Common myeloid progenitor, CD34-positive (primary cell): ENCODE measurements at places on chromosomes 1 and 21.

DNA sequence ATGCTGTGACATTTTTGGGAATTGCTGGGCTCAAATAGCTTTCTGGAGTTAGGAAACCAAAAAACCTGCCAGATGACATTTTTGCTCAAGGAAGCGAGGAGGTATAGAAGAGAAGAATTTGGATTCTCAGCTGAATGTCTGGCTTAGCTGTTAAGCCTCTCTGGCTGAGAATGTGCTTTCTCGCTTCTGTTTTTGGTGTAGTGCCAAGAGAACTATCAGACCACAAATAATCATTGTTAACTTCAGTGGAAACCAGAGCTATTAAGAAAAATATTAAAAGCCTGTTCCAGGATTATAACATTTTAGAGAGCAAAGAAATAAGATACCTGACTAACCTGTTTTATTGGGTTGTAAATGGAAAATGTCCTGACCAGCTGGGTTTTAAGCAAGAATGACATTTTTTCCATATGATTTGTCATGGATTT, 39.5 kb upstream of the DIPK1A start:
- H3K4me1 ChIP-seq, result no peaks in the 10 kb centered on the region
- no peak for DNase-seq
- H3K27me3 ChIP-seq, result no peaks in the 10 kb centered on the region
- H3K36me3 ChIP-seq, result no peaks in the 10 kb centered on the region
- no peak overlapping the region for H3K27ac ChIP-seq

DNA sequence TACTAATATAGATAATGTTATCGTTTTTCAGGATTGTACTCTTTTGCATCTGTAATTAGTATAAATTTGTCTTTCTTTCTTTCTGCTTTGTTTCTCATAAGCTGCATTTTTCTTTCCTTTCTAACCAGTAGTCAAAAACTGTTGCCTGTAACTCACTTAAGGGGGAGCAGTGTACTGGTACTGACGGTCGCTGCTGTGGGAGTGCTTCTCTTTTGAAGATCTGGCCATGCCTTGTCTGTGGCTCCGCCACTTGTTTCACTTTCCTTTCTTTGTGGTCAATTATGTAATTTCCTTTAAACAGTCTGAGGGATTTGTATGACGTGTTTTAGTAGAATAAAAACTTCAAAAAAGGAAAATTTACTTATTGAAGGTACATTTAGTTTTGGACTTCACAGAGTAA, 37.0 kb downstream of the MIA3 start:
- DNase-seq, result peak; percentile 94
- H3K27ac ChIP-seq, result peak overlapping the region; percentile 91
- peaks cover 7% of the 10 kb centered on the region for H3K4me1 ChIP-seq
- H3K27me3 ChIP-seq, result no peaks in the 10 kb centered on the region
- H3K4me3 ChIP-seq, result no peak overlapping the region

DNA sequence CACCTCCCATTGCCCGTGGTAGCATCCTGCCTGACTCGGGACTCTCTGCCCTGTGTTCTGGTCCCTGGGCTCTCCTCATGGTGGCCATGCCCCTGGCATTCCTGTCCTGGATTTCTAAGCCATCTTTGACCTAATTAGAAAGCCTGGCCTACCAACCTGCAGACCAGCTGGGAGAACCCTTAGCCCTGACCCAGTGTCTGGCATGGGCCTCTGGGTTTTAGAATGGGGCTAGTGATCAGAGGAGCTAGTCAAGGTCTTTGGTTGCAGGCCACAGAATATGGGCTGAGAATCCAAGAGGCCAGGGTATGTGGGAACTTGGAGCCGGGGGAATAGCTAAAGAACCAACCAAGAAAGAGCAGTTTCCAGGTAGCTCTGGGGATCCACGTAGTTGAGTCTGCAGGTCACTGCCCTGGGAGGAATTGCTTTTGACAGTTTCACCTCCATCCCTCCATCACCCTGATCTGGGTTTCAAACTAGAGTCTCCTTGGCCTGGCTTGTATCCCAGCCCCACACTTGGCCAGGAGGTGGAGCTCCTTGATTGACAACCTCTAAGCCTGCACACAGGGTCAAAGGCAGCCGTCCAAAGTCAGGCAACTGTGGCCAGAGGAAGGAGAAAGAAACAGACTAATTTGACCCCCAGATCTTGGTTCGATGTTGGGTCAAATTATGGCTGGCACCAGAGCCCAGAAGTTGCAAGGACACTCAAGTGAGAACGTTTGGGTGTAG, 54.7 kb upstream of the ABCG1 start:
- H3K4me3 ChIP-seq, result no peak overlapping the region
- no peaks in the 10 kb centered on the region for H3K27me3 ChIP-seq
- H3K27ac ChIP-seq, result no peak overlapping the region
- no peaks in the 10 kb centered on the region for H3K36me3 ChIP-seq
- peak; percentile 54 for DNase-seq
- H3K4me1 ChIP-seq, result peaks cover 25% of the 10 kb centered on the region

- no peak overlapping the region for H3K27ac ChIP-seq
- no peak overlapping the region for H3K4me3 ChIP-seq
- no peaks in the 10 kb centered on the region for H3K27me3 ChIP-seq
Observed at GRCh38 chr1:64940025-64940424, 26.3 kb downstream of the JAK1 start.

DNA sequence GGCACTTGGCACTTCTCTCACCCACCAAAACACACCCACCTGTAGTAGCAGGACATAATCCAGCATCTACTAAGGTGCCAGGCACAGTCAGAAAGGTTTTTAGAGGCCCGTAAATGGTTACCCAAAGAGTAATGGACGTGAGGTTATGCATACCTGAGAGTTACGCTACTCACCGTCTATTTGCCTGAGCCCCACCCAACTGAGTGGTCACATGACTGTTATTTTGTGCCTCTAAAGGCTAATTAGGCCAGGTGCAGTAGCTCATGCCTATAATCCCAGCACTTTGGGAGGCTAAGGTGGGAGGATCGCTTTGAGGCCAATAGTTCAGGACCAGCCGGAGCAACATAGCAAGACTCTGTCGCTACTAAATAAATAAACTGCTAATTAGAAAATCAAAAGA, 11.0 kb downstream of the LMX1A start:
- no peak overlapping the region for H3K27ac ChIP-seq
- H3K4me1 ChIP-seq, result no peaks in the 10 kb centered on the region
- peaks cover 79% of the 10 kb centered on the region for H3K27me3 ChIP-seq
- H3K4me3 ChIP-seq, result no peak overlapping the region
- no peaks in the 10 kb centered on the region for H3K36me3 ChIP-seq
- no peak for DNase-seq

DNA sequence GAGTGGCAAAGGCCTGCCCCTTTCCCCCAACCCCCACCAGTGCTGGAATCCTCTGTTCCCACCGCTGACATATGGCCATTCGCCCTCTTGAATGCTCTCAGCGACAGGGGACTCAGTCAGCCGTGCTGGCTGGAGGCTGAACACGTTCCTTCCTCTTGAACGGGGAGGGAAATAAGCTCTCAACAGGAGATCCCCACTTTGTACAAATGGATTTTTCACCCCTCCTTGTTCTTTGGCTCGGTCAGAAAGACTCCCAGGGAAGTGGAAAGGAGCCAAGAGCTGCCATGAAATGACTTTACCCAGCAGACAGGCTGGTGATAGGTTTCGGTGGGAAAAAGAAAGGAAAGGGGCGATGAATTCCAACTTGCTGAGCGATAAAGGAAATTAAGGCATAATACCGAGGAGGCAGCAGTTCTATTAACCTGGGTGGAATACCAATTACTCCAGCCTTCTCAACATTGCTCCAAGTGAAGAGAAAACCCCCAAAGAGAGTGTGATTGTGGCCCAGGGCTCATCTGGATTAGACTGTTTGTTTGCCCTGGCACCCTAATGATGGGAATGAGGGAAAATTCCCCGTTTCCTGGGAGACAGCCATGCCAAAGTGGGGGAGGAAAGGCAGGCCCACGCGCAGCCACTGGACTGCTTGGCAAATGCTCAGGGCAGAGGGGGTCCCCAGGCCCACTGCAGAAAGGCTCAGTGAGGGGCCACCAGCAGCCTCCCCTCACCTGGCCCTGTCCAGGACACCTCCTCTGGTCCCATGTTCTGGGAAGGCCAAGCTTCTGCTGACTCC, 23.9 kb downstream of the LRP8 start:
- peaks cover 16% of the 10 kb centered on the region for H3K4me1 ChIP-seq
- no peaks in the 10 kb centered on the region for H3K36me3 ChIP-seq
- no peaks in the 10 kb centered on the region for H3K27me3 ChIP-seq
- no peak overlapping the region for H3K4me3 ChIP-seq
- DNase-seq, result no peak

DNA sequence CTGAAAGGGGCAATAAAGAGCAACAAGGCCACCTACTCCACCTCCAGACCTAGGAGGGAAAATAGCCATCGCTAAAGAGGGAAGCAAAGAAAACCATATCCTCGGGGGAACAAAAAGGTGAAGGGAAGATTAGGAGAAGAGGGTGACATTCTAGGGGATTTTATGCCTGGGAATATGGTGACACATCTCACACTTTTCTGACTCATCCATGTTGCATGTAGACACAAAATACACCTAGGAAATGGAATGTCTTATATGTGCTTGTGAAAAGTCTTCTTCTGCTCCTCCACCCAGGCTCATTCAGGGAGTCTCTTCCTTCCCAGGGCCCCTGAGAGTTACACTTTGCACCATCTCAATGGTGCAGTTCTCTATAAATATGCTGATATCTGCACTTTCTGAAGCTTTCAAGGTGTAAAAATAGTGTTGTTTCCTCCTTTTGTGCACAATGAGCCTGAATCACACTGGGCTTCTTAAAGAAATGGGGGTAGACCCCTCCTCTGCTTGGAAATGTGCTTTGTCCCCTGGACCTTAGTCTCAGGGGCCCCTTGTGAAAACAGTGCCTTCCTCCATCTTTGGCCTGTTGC, 195.9 kb downstream of the CYYR1 start:
- no peaks in the 10 kb centered on the region for H3K36me3 ChIP-seq
- H3K4me3 ChIP-seq, result no peak overlapping the region
- no peaks in the 10 kb centered on the region for H3K4me1 ChIP-seq

- H3K4me3 ChIP-seq, result no peak overlapping the region
- no peaks in the 10 kb centered on the region for H3K4me1 ChIP-seq
- no peak overlapping the region for H3K27ac ChIP-seq
- H3K36me3 ChIP-seq, result peaks cover 7% of the 10 kb centered on the region
- H3K27me3 ChIP-seq, result no peaks in the 10 kb centered on the region
- DNase-seq, result no peak
Observed at GRCh38 chr1:44932151-44932550, 54.2 kb downstream of the EIF2B3 start.

GRCh38 chr1:238589843-238590435, 699.2 kb upstream of the ZP4 start:
- H3K27me3 ChIP-seq, result no peaks in the 10 kb centered on the region
- no peak for DNase-seq
- no peak overlapping the region for H3K27ac ChIP-seq
- H3K4me3 ChIP-seq, result no peak overlapping the region

DNA sequence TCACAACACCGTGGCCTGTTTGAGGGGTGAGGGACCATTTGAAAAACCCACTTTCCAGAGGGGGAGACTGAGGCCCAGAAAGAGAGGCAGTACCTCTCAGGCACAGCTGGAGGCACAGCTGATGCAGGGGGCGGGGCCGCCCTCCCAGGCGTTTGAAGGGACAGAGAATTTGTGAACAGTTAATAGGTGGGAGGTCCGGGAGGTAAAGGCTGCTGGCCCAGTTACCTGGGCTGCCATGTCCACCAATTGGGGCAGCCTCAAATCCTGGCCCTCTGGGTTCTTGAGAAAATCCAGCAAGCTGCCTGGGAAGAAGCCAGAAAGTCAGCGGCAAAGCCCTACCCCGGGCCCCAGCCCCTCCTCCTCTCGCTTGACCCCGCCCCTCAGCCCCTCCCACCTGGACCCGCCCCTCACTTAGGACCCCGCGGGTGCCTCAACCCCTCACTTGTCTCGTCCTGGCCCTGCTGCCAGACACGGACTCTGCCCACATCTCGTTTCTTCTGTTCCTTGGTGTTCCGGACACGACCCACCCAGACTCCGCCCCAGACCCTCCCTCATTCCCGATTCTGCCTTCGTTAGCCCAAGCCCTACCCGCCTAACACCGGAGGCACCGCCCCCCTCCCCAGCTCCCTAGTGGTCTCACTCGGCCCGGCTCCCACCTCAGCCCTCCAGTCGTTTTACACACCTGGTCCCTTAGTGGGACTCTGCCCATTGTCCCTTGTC, 10.8 kb upstream of the AHDC1 start:
- H3K27me3 ChIP-seq, result no peaks in the 10 kb centered on the region
- H3K4me1 ChIP-seq, result peaks cover 30% of the 10 kb centered on the region

DNA sequence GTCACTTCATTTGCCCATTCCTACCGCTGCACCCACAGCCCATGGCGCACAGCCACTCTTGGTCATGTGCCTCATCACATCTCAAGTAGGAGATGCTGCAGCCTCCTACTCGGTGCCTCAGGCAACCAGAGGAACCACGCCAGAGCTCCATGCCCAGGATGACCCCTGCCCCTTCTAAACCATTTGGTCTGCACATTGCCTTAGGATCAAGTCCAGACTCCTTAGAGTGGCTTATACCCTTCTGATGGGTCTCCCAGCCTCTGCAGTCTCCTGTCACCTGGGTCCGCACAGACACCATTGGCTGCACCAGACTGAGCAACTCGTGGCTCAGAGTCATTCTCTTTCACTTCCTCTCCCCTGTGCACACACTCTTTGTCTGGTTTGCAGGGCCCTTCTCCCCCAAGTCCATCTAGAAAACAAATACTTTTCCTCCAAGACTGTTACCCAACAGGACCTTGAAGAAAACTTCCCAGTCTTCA, 2.2 kb upstream of the ADORA3 start:
- H3K27ac ChIP-seq, result no peak overlapping the region
- no peaks in the 10 kb centered on the region for H3K36me3 ChIP-seq
- no peaks in the 10 kb centered on the region for H3K27me3 ChIP-seq
- DNase-seq, result no peak
- no peak overlapping the region for H3K4me3 ChIP-seq
- peaks cover 90% of the 10 kb centered on the region for H3K4me1 ChIP-seq

DNA sequence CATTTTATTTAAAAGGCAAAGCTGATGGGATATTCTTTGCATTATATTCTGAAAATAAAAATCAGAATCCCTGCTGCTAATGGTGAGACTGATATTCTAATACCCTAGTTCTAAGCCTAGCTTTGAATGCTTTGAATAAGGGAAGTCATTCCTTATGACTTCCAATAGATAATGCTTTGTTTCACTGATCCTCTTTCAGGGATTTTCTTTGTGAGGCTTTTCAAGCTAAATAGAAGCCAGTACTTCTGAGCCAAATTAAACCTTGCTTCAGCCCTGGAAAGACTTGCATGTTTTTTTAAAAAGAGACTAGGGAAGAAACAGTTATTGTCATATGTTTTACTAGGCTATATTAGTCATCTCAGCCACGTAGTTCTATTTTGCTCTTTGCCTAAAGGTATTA, 68.5 kb upstream of the CACYBP start:
- H3K36me3 ChIP-seq, result no peaks in the 10 kb centered on the region
- no peak overlapping the region for H3K4me3 ChIP-seq
- no peak overlapping the region for H3K27ac ChIP-seq
